ENCODE measurements at places on chromosomes 4 and X. TPM values are rescaled to one million over a fixed set of nuclear protein-coding genes. Genes with fewer than 3 reads are reported as not detected.

DNA sequence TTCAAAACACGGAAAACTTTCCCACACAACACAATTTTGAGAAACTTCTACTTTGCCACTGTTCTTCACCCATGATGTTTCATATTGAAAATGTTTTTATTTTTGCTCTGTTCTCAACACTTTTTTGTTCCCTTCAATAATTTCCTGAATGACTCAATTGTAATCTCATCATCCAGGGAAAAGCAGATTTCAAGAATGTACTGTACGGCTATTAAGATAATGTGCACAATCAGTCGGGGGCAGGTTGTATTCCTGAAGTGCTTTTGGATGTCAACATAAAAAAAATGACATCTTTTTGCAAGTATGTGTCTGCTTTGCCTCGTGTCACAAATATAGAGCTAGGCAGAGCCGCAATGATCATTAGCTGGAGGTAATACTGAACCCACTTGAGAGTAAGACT is 9.7 kb downstream of the SMPX start:
- H3K36me3 ChIP-seq = no peaks in the 10 kb centered on the region
- H3K4me3 ChIP-seq = no peak overlapping the region
- no peak overlapping the region for H3K27ac ChIP-seq
- no peaks in the 10 kb centered on the region for H3K4me1 ChIP-seq
- no peak for DNase-seq

GRCh38 chr4:79362626-79363025 is 36.8 kb upstream of the NAA11 start:
- H3K27ac ChIP-seq = no peak overlapping the region
- H3K4me3 ChIP-seq = no peak overlapping the region
- H3K36me3 ChIP-seq = no peaks in the 10 kb centered on the region
- no peak for DNase-seq

DNA sequence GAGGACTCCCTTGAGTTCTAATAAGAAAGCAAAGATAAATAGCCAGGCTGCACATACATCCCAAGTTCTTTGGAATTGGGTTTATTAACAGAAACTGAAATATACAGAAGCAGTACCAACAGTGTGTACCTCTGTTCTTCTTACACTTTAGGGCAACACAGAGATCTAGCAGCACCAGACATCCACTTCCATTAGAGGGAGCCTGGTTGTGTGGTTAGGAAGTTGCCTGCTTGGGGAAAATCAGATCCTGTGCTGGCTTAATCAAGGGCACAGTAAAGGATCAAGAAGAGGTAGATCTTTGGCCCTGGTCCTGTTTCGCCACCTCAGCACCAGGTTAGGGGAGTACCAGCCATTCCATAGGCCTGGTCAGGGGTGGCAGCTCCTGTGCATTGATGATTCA is 231.1 kb upstream of the ARHGAP24 start:
- H3K4me3 ChIP-seq = no peak overlapping the region
- H3K4me1 ChIP-seq = no peaks in the 10 kb centered on the region
- no peak overlapping the region for H3K27ac ChIP-seq
- DNase-seq = no peak
- no peaks in the 10 kb centered on the region for H3K27me3 ChIP-seq
- H3K36me3 ChIP-seq = no peaks in the 10 kb centered on the region

- no peaks in the 10 kb centered on the region for H3K27me3 ChIP-seq
- no peak for DNase-seq
- no peak overlapping the region for H3K4me3 ChIP-seq
- no peaks in the 10 kb centered on the region for H3K36me3 ChIP-seq
- no peak overlapping the region for H3K27ac ChIP-seq
- no peaks in the 10 kb centered on the region for H3K4me1 ChIP-seq
These were observed 1629.2 kb upstream of the ADGRL3 start for GRCh38 chr4:59570860-59571476.

Gene BEX3
- 34.9 TPM for total RNA-seq

- no peaks in the 10 kb centered on the region for H3K4me1 ChIP-seq
- H3K4me3 ChIP-seq = no peak overlapping the region
- no peak for DNase-seq
- H3K27me3 ChIP-seq = peaks cover 4% of the 10 kb centered on the region
- H3K36me3 ChIP-seq = no peaks in the 10 kb centered on the region
These were observed 65.8 kb downstream of the SPIN4 start for GRCh38 chrX:63285375-63285774.

- H3K4me1 ChIP-seq = no peaks in the 10 kb centered on the region
- no peak for DNase-seq
- H3K4me3 ChIP-seq = no peak overlapping the region
- no peak overlapping the region for H3K27ac ChIP-seq
- H3K36me3 ChIP-seq = no peaks in the 10 kb centered on the region
These were observed 9.2 kb upstream of the RBPJ start for GRCh38 chr4:26311633-26312032.

GRCh38 chr4:7254736-7255487 is 62.6 kb downstream of the SORCS2 start:
- no peaks in the 10 kb centered on the region for H3K27me3 ChIP-seq
- no peak overlapping the region for H3K27ac ChIP-seq
- H3K36me3 ChIP-seq = no peaks in the 10 kb centered on the region

- no peak for DNase-seq
- H3K4me1 ChIP-seq = no peaks in the 10 kb centered on the region
- H3K27ac ChIP-seq = no peak overlapping the region
- no peak overlapping the region for H3K4me3 ChIP-seq
These were observed 576.2 kb upstream of the CT83 start for GRCh38 chrX:117038918-117039440.

DNA sequence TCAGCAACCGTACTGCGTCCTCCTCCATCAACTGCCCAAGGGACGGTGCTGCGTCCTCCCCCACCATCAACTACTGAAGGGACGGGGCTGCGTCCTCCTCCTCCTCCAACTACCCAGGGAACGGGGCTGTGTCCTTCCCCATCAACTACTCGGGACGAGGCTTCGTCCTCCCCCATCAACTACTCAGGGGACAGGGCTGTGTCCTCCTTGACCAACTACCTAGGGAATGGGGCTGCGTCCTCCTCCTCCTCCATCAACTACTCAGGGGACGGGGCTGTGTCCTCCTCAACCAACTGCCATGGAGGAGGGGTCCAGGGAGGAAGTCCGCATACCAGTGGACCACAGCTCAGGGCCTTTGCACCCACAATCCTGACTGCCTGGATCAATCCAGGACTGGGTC is 24.4 kb downstream of the PPP2R3B start:
- H3K4me1 ChIP-seq = no peaks in the 10 kb centered on the region
- no peak overlapping the region for H3K27ac ChIP-seq
- DNase-seq = no peak
- no peaks in the 10 kb centered on the region for H3K27me3 ChIP-seq
- H3K36me3 ChIP-seq = no peaks in the 10 kb centered on the region
- no peak overlapping the region for H3K4me3 ChIP-seq

DNA sequence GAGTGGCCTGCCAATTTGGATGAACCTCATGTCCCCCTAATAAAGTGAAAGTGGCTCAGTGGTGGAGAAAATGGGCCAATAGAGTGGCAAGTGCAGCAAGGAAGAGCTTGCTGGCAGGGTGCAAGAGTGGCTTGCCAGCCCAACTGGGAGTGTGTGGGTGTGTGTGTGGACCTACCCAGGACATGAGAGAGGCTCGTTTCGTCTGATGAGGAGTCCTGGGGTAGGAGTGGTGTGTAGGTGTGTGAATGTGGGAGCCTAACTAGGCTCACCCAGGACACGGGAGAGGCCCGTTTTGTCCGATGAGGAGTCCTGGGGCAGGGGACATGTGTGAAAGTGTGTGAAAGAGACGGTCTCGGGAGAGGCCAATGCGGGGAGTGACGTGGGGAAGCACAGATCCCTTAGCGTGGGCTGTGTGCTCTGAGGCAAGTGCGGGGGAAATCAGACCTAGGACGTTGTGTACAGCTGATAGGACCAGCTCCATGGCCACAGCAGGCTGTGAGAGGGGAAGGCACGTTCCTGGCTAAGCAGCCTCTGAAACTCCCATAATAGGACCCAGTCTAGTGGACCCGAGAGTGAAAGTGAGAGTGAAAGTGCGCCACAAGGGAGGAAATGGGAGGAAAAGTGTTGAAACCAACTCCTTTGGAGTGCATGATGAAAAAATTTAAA is 5.3 kb downstream of the GAGE10 start:
- no peak for DNase-seq
- H3K4me1 ChIP-seq = no peaks in the 10 kb centered on the region
- H3K27ac ChIP-seq = peak overlapping the region; percentile 27
- no peaks in the 10 kb centered on the region for H3K27me3 ChIP-seq
- no peaks in the 10 kb centered on the region for H3K36me3 ChIP-seq
- peak overlapping the region; percentile 23 for H3K4me3 ChIP-seq

DNA sequence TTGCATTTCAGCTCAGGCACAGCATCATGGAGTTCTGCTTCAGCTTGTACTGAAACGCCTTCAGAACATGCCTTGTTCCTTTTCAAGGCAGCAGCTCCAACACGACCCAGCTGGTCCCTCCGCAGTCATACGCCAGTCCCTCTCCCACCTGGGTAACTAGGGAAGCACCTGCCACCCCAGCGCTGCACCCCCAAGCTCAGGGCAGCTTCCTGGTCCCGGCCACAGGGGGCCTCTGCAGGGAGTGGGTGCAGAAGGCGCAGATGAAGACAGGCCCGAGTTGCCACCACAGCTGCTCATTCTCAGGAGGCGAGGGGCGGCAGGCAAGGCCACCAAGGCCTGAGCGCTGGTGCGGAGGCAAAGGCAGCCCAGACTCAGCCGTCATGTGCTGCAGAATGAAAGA is 21.8 kb downstream of the WDR1 start:
- no peak for DNase-seq
- H3K4me1 ChIP-seq = peaks cover 3% of the 10 kb centered on the region
- no peaks in the 10 kb centered on the region for H3K27me3 ChIP-seq

DNA sequence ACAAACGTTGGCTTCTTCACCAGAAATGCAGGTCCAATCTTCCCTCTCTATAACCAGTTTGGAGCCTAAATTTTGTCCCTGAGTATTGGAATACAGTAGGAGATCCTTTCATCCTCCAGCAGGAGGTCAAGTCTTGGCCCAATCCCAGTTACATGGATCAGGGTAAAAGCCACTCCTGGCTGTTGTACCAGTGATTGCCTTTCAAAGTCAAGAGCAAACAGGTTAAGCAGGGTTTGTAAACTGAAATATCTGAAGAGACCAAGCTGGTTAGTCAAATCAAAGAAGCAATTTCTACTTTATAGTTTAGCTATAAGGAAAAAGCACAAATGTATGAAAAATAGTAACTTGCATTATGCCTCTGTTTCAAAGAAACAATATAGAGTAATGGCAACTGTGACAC is 329.4 kb downstream of the NAF1 start:
- no peaks in the 10 kb centered on the region for H3K36me3 ChIP-seq
- DNase-seq = no peak
- H3K4me1 ChIP-seq = no peaks in the 10 kb centered on the region
- H3K27me3 ChIP-seq = no peaks in the 10 kb centered on the region
- no peak overlapping the region for H3K4me3 ChIP-seq
- no peak overlapping the region for H3K27ac ChIP-seq

Gene PFKFB1
- total RNA-seq = 18.2 TPM

- H3K4me3 ChIP-seq = no peak overlapping the region
- no peak for DNase-seq
- no peak overlapping the region for H3K27ac ChIP-seq
- H3K27me3 ChIP-seq = no peaks in the 10 kb centered on the region
- no peaks in the 10 kb centered on the region for H3K36me3 ChIP-seq
These were observed 37.7 kb downstream of the NHS start for GRCh38 chrX:17412692-17413091.

- H3K27me3 ChIP-seq = no peaks in the 10 kb centered on the region
- H3K4me1 ChIP-seq = no peaks in the 10 kb centered on the region
- no peak overlapping the region for H3K4me3 ChIP-seq
- H3K27ac ChIP-seq = no peak overlapping the region
- H3K36me3 ChIP-seq = no peaks in the 10 kb centered on the region
These were observed 456.8 kb upstream of the AMOT start for GRCh38 chrX:113297437-113297836.

DNA sequence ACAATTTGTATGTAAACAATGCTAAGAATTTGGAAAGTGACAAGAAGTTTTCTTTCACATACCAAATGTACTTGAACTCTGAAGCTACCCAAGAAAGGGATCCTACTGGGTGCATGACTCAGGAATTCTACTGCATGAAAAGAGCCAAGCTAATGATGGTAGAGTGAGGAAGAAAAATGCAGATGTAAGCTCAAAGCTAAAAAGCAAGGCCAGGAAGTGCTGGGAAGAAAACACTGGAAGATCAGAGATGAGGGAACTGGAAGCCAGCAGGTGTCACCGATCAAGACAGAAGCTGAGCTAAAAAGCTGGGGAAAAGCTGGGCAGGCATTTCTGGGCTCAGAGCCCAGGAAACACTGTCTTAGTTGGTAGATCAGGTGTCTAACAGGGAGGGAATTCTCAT is 449.1 kb downstream of the NKX6-1 start:
- no peaks in the 10 kb centered on the region for H3K27me3 ChIP-seq
- no peak overlapping the region for H3K4me3 ChIP-seq
- H3K36me3 ChIP-seq = no peaks in the 10 kb centered on the region
- DNase-seq = no peak
- H3K27ac ChIP-seq = no peak overlapping the region
- no peaks in the 10 kb centered on the region for H3K4me1 ChIP-seq

- H3K27ac ChIP-seq = no peak overlapping the region
- H3K4me3 ChIP-seq = no peak overlapping the region
- H3K27me3 ChIP-seq = no peaks in the 10 kb centered on the region
- DNase-seq = no peak
These were observed 69.8 kb downstream of the HAUS3 start for GRCh38 chr4:2172161-2172560.

DNA sequence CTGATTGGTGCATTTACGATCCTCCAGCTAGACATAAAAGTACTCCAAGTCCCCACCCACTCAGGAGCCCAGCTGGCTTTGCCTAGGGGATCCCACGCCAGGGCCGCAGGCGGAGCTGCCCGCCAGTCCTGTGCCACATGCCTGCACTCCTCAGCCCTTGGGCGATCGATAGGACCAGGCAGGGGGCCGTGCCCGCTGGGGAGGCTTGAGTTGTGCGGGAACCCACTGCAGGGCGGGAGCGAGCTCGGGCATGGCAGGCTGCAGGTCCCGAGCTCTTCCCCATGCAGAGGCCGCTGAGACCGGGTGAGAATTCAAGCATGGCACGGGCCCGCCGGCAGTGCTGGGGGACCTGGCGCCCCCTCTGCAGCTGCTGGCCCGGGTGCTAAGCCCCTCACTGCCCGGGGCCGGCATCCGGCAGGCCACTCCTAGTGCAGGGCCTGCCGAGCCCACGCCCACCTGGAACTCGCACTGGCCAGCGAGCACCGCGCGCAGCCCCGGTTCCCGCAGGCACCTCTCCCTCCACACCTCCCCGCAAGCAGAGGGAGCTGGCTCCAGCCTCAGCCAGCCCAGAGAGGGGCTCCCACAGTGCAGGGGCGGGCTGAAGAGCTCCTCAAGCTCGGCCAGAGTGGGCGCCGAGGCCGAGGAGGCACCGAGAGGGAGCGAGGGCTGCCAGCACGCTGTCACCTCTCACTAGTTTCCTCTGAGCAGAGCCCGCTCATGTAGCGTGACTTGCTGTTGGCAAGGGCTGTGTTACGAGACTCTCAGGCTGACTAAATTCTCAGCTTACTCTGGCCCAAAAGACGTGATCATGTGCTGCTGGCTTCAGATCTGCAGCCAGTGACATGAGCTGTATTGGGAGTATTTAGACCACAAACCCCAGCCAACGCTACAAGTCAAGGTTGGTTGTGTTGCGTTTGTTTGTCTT is 87.5 kb downstream of the TRAPPC11 start:
- no peak for DNase-seq
- H3K27ac ChIP-seq = no peak overlapping the region
- H3K4me1 ChIP-seq = no peaks in the 10 kb centered on the region
- H3K4me3 ChIP-seq = no peak overlapping the region
- no peaks in the 10 kb centered on the region for H3K36me3 ChIP-seq
- H3K27me3 ChIP-seq = no peaks in the 10 kb centered on the region

Gene CHM
- total RNA-seq = 8.1 TPM

GRCh38 chrX:153910446-153910845 is 6.0 kb downstream of the AVPR2 start:
- no peaks in the 10 kb centered on the region for H3K4me1 ChIP-seq
- DNase-seq = no peak
- H3K27ac ChIP-seq = no peak overlapping the region
- H3K27me3 ChIP-seq = no peaks in the 10 kb centered on the region

Gene GABRG1
- not detected for total RNA-seq
